ENCODE measurements at places on chromosomes 1 and 21. TPM values are rescaled to one million over a fixed set of nuclear protein-coding genes. Genes with fewer than 3 reads are reported as not detected.

TMEM54 gene
- 53.6 TPM for total RNA-seq

UMODL1 gene
- not detected for total RNA-seq

DNA sequence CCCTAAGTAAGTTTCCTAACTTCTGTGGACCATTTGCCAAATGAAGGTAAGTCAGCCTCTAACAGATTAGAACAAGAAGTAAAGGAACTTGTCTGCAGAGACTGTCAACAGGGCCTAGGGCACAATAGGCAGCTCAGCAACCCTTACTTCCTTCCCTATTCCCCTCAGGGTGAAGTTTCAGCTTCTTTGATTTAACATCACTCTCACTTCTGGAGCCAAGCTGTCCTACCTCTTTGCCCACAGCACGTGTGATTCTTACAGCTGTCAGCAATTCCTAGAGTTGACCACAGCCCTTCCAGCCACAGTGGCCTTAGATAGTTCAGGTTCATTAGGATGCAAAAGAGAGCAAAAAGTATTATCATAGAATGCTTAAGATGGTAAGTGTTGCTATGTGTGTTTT lies 7.6 kb upstream of the EIF4G3 start:
- DNase-seq = no peak

DNA sequence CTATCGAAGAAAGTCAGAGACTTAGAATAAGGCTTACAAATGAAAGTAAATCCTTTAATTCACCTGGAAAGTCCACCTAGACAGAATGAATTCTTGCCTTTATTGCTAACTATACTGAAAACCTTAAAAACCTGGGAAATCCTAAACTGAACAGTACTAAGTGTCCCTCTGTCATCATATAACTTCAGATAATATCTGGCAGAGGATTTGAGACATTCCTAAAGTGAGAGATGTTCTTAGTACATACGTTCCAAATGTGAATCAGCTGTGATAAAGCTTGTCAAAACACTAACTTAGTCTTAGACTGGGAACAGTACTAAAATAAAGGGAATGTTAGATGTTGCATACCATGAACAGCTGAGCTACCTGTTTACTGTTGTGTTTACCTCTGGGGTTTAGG lies 121.7 kb downstream of the TNFSF18 start:
- no peak for DNase-seq

DNA sequence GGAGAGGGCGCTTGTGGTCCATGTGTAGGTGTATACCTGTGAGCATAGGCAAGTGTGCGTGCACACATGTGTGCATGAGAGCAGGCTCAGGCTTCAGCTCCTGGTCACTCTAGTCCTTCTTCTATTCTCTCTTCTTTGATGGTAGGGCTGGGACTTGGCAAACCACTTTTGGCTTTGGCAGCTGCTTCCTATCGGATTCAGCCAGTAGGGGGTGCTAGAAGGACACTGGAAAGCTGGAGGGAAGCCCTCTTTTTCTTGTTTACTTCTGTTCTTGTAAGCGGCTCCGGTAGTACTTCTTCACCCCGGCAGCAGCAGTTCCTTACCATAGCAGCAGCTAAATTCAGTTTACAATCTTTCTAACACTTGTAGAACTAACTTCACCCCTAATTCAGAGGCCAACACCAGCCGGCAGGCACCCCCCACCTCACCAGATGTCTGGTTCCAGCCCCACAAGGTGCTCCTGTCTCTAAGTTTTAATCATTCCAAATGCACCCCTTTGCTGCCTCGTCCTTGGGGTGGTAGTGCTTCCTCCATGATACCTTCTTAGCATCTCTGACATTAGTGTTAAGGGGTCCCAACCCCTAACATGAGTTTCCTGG lies 25.1 kb downstream of the NENF start:
- peak; percentile 10 for DNase-seq

- no peak for DNase-seq
Measured at GRCh38 chr21:36783612-36784374, 84.9 kb downstream of the SIM2 start.

- no peak for DNase-seq
Measured at GRCh38 chr1:7869136-7869920, 16.5 kb upstream of the UTS2 start.

Measured in pulmonary artery endothelial cell (primary cell).